Activated CD8-positive, alpha-beta memory T cell treated with anti-CD3 and anti-CD28 coated beads for 1 hour (primary cell): ENCODE measurements at places on chromosomes 1 and 21.

GRCh38 chr1:63843884-63844283 is 70.1 kb downstream of the ROR1 start:
- DNase-seq, result no peak

DNA sequence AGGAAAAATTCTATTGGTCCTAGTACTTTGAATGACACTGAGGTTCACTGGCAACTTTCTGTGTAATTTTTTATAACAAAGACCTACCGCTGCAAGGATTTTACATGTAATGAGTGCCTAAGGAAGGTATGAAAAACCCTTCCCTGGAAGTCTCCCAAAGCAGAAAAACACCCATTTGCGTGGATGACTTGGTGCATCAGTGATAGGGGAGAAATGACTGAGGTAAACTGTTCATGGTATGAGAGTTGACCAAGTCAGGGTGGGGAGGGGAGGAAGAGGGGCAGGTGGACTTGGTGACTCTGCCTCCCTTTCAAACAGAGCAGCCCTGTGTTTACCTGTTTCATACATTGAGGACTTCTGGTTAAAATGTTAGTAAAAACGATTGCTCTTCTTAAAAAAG is 78.8 kb upstream of the IPO9 start:
- DNase-seq, result no peak

DNA sequence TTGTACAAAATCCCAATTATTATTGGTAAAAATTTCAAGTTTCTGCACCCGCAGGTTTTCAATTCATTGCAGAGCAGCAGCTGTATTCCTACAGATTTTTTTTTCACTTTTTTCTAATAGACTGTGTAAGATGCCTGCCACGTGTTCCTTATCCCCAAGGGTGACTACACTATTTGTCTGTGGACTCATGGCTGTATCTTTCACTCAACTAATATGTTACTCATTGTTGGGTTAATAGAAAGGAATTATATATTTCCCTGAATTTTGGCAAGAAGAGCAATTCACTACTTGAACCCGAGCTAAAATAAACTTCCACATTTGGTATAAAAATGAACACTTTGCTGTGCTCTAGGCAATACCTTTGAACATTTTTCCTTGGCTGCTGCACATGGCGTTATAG is 158.7 kb downstream of the NCAM2 start:
- no peak for DNase-seq

- DNase-seq, result no peak
Observed at GRCh38 chr1:12414444-12415018, 184.7 kb downstream of the VPS13D start.

GRCh38 chr21:35460441-35460840 is 411.3 kb upstream of the RUNX1 start:
- no peak for DNase-seq

- DNase-seq, result no peak
Observed at GRCh38 chr1:228108742-228109072, 392 bp downstream of the MRPL55 start.

- DNase-seq, result no peak
Observed at GRCh38 chr1:160800645-160801408, 4.9 kb downstream of the LY9 start.

DNA sequence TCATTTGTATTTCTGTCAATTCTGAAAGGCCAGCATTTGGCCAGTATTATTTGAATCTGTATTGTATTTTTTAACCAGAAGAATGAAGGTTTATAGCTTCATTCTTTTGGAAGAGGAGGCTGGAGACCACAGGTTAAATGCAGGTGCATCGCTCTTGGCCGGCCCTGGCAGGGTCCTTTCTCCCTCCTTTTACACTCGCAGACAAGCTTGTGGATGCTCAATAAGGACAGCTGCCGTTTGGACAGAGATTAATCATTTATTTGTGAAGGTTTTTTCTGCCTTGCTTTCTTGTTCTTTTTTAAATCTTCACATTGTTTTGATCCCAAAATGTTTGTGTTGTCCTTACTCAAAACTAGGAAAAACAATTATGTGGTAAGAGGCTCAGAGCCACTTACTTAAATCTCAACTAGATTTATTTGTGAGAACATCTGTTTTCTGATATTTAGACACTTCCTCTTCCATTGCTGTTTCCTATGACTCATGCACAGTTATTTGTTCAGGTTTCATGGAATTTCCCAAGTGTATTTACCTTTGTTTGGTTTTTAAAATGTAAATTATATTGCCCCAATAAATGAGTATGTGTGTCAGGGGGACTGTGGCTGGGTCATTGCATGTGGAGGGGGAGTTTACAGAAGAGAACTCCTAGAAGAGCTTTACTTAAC is 46.7 kb upstream of the LAMC2 start:
- DNase-seq, result no peak

GRCh38 chr21:37233551-37234146 is 33.5 kb downstream of the VPS26C start:
- DNase-seq, result no peak

DNA sequence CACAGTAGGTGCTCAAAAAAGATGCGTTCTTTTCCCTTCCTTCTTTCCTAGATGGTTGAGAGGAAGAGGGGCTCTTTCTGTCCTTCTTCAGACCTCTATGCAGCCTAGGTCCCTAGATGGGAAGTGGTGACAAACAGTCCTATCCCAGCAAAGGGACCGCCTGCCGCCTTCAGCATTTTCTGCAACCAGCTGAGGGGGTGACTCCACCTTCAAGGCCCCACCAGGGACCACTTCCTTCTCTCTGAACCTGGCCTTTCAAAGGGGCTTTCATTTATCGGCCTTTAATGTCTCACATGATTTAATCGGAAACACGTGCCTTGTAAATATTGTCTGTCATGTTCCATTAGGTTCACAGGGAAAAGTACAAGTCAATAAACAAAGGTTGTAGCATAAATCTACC is 32.6 kb downstream of the GLIS1 start:
- no peak for DNase-seq

GRCh38 chr1:36576551-36577110 is 93.9 kb upstream of the CSF3R start:
- no peak for DNase-seq
